ENCODE measurements at places on chromosomes 4 and X.

DNA sequence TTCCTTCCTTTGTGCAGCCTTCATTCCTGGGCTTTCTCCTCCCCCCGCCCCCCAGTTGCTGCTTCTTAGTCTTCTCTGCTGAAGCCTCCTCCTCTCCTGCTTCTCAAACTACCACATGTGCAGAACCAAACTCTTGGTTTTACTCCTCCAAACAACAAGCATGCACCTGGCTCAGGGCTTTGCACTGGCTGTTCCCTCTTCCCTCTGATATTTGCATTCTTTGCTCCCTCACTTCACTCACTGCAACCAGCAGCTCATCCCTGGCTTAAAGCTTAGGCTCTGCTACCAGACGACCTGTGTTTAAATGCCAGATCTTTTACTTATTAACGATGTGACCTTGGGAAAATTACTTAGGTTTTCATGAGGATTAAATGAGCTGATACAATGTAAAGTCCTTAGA lies 51.4 kb downstream of the MED28 start:
- DNase-seq: no peak

DNA sequence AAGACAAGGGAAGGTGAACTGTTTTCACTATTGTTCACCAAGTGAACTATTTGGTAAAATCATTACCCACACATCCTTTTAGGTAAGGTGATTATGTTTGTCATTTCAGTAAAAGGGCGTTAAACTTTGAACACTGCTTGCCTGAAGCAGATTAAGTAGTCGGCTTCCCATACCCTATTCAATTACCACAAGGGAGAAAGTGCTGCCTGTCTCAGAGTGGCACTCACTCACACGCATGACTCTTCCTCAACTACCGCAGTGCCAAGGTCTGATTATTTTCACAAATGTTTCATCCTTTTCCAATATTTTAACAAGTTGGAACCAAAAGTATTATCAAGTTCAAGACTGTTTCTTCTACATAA lies 11.0 kb downstream of the VEGFC start:
- DNase-seq: no peak

DNA sequence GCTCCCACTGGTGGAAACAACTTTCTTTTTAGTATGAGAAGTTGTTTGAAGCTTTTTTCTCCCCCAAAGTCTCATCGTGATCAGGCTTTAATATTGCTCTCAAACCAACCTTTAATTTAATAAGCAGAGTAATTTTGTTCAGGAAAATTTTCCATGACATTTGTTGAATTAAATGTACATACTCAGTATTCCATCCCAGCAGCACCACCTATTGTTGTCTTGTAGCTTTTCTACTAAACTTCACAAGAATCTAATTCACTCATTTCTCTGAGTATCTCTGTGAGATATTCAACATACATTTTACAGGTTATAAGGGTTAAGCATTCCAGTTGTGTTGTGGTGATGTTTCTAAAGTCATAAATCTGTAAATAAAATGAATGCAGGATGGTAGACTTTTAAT lies 218.3 kb upstream of the HAND2 start:
- DNase-seq: no peak

- no peak for DNase-seq
Observed at GRCh38 chr4:16642897-16643296, 255.5 kb downstream of the LDB2 start.

- DNase-seq: no peak
Observed at GRCh38 chrX:108735679-108736508, 469 bp downstream of the IRS4 start.

- DNase-seq: no peak
Observed at GRCh38 chr4:178322524-178323183, 880.4 kb upstream of the AGA start.

DNA sequence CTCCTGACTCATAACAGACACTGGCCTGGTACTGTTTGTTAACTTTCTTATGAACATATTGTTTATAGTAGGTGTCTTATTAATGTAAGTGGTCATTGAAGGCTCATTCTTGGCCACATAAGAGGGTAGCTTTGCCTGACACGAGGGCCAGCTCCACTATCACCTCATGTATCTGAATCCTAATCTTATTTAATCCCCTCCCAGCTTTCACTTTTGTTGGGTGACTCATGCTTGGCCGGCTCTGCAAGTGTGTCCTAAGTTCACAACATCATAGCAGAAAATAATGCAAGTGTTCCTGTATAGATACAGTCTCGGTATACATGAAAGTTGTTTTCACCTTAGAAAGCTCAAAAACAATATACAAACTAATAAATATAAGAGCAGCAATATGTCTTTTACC lies 283.8 kb downstream of the IQCM start:
- no peak for DNase-seq

GRCh38 chr4:98343626-98344025 lies 82.4 kb downstream of the RAP1GDS1 start:
- DNase-seq: no peak

DNA sequence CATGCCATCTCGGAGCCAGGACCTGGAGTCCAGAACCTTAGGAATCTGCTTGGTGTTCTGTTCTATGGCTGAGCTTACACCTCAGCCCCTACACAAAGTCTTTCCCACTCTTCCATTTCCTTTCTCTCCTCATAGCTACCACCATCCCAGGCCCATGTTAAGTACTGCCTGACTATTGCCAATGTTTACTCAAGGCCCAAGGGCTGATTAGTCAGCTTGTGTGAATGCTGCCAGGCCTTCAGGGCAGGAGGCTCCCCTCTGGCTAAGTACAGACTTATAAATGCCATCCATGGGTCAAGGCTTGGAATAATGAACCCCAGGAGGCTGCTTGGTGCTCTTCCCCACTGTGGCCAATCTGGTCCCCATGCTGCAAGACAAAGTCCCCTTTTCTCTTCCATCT lies 411.6 kb upstream of the MAGEB18 start:
- no peak for DNase-seq

DNA sequence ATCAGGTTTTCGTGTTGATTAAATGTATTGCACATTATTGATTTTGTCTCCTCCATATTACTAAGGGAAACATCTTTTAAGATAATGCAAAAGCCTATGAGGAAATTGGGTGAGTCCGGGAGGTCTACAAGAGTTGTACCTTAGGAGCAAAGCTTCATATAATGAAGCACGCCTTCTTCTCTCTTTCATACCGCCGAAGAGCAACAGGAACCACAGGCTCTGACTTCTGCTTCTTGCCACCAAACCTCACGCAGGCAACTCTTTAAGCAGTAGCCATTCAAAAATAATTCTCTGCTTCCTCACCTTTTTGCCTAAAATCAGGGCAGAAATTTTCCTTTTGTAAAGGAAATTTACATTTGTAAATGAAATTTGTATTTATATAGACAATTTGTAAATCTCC lies 139.6 kb downstream of the SPRY1 start:
- DNase-seq: no peak

DNA sequence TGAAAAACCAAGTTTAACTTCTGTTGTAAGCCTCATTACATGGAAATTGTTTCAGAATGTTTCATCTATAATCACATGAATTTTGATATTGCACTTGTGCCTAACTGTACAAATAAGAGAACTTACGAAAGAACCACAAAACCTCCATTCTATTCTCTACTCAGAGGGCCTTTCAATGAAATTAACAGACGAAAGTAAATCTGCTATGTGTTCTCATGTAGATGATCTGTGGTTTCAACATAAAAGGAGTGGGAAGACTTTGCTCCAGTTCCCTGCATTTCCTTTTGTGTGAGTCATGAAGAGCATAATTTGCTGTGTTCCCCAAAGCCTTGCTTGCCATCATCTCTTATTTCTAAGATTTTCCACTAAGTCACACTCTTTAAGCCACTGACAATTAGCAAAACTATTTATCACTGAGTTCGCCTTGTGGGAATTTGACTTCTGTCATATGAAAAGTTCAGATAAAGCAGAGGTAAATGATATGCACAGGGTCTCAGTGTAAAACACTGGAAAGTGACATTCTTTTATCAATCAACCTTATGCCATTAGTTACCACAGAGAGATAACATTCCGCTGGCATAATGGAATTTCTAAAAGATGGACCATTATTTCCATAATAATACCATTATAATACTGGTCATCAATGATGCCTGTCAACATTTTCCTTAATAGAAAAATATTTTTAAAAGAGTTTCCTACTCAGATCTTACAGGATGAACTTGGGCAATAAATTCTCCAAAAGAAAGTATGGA lies 329.8 kb downstream of the NR3C2 start:
- DNase-seq: no peak

DNA sequence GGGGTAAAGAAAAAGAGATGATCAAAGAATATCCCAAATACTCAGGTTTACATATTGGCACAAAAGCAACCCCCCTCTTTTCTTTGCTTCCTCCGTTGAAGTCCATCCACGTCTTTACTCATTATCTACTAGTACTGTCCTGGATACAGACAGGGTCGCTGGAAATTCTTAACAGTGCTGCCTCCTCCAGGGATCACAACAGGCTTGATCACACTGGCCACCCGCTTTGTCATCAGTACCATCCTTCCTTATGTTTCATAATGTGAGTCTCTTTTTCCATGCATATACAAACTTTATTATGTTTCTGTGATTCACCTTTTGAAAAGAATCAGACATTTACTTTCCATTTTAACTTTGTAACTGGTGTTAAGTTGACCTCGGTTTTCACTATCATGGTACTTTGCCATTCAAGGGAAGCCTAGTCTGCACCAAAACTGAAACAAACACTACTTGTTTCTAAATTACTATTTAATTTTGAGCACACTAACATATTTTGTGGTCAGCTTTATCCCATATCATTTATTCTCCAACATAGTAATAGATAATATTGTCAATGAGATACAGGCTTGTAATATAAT lies 387.5 kb upstream of the PPP1R2C start:
- DNase-seq: peak; percentile 3

- no peak for DNase-seq
Observed at GRCh38 chrX:13759152-13759718, 24.7 kb downstream of the OFD1 start.

GRCh38 chrX:71221145-71221544 lies 1.9 kb upstream of the GJB1 start:
- DNase-seq: no peak

DNA sequence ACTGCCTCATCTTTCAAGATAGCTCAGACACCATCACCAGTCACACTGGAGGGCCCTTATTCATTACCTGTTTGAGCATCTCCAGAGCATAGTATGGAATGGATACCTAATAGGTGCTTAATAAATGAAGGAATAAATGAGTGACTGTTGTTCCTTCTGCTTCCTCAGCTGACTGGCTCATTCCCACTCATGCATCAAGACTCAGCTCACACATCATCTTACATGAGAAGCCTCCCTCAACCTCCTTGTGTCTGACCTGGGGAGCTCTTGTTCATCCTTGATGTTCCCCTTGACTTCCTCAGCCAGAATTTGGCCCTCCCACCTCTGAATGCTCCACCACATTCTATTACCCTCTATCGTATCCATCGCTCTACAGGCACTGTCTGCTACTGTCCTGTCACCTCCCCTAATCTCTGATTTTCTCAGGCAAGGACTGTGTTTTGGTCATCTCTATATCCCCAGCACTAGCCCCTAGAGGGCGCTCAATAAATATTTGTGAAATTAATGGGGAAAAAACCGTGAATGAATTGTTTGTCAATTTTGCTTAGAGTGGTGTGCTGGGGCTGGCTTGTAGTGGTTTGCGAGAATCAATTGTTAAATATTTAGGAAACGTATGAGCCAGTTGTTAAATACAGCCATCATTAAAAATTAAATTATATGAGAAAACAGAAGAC lies 88.3 kb downstream of the NHSL2 start:
- peak; percentile 45 for DNase-seq

DNA sequence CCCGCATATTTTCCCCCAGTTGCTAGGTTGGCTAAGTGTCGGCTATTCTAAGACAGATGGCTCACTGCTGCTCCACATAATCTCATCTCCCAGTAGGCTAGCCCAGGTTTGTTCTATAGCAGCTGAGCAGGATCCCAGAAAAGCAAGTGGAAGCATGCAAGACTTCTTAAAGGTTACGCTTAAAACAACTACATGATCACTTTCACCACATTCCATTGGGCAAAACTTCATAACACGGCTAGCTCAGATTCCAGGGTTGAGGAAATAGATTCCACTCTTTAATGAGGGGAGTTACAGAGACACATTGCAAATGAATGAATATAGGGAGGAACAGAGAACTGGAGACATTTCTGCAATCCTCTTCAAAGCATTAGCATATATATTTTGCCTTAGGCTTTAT lies 12.9 kb upstream of the RAB33B start:
- DNase-seq: no peak

DNA sequence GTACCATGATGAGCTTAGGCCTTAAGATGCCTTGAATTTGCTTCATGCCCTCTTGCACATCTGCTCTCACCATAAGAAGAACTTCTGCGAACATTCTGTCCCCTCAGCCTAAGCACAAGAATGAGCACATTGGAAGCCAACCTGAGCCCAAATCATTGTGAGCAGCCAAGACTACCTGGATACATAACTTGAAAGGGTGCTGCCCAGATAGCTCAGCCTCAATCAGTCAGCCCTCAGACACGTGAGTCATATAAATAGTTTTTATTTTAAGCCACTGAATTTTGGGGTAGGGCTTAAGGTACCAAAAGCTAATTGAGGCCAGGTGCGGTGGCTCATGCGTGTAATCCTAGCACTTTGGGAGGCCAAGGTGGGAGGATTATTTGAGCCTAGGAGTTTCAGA lies 27.5 kb upstream of the BBS12 start:
- peak; percentile 77 for DNase-seq

GRCh38 chr4:109302361-109303139 lies at the start of gene COL25A1:
Gene COL25A1, minus strand, starts transcription at chr4:109302658.
- DNase-seq: peak; percentile 11

GRCh38 chrX:1178580-1179057 lies 33.8 kb downstream of the CRLF2 start:
- no peak for DNase-seq

GRCh38 chrX:44795945-44796450 lies 47.8 kb upstream of the DUSP21 start:
- DNase-seq: no peak

DNA sequence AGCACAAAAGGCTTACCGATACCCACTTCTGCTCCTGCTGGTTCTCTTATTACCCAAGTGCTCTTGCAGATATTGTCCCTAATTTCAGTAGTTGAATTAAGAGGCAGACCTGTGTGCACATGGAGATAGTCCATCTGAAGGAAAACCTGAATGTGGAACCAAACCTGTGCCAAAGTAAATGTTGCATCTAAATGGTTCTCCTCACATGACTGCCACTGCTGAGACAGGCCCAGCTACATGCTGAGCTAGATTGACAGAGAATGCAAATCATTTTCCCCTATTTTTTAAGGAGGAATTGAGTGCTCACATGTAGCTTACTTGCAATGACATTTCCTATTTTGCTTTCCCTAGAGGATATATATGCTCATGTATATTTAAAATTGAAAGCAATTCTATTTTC lies 609.1 kb upstream of the TECRL start:
- no peak for DNase-seq

GRCh38 chrX:11146411-11146810 lies 35.3 kb downstream of the HCCS start:
- no peak for DNase-seq
